ENCODE measurements at places on chromosomes 1 and 21.
A peak's percentile ranks its signal among the peaks of the same experiment; 100 is the strongest.

DNA sequence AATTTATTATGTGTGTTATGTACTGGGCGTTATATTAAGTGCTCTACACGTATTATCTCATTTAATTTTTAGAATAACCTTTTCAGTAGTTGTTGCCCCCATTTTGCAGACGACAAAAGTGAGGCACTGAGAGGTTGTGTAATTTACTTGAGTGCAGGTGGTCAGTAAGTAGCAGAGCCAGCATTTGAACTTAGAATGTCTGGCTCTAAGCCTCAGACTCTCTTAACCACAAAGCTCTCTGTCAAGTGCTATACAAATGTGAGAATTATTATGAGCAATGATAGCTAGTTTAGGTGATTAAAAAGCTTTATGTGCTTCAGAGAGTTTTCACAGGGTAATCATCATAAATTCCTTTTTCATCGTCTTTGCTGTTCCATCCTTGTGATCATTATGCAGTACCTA, 96.3 kb upstream of the UBE2U start:
- no peak for DNase-seq

DNA sequence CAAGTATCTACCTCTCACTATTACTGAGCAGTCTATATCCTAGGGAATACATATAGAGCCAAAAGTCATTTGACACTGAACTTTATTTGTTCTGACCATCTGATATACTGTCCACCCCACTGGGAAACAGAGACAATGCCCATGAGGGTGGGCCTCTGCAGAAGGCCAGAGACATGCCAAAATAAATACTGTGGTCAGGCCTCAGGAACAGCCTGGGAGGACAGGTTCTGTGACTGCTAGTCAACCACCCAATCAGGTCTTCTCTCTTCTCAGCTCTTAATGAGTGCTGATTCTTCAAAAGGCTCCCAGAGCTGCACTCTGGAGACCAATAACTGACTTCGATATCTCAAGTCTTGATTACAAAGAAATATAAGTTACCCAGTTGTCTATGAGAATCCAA, 5.5 kb upstream of the ANKRD35 start:
- DNase-seq, result no peak

DNA sequence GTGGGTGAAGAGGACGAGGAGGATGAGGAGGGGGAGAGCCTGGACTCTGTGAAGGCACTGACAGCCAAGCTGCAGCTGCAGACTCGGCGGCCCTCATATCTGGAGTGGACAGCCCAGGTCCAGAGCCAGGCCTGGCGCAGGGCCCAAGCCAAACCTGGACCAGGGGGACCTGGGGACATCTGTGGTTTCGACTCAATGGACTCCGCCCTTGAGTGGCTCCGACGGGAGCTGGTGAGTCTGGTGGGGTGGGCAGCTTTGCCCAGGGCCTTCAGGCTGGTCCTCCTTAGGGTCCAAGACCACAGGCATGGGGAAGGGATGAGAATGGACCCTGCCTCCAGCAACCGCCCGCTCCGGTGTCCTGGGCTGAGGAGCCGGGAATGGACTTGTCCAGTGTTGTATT, 430 bp downstream of the FAM167B start:
- DNase-seq, result no peak

GRCh38 chr1:36920801-36921405, 113.4 kb downstream of the GRIK3 start:
- no peak for DNase-seq

GRCh38 chr1:116983112-116983511, 18.4 kb upstream of the CD101 start:
- DNase-seq, result no peak

DNA sequence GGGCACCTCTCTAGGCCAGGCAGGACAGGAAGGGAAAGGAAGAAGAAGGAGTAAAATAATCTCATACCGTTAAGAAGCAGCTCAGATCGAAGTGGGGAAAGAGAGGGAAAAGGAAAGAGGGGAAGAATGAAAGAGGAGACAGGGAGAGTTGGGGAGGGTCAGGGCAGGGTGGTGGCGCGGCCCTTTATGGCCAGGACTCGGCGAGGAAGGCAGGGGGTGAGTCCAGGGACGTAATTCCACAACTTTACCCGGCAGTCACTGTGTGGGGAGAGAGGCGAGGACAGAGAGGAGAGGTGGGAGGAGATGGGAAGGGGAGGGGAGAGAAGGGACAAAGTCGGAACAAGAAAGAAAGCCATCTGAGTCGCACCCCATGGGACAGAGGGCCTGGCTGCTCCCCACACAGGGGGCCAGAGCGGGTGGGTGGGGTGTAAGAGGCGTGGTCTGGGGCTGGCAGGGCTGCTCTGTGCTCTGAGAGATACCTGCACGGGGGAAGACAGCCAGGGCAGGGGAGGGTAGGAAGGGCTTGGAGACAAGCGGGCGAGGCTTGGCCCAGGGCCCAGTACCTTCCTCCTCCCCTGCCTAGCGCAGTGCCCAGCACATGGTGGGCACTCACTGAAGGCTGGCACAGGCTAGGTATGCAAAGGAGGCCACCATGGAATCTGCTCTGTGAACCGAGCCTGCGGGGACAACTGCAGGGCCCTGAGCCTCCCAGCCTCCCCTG, 49.4 kb downstream of the KIF21B start:
- DNase-seq, result no peak

DNA sequence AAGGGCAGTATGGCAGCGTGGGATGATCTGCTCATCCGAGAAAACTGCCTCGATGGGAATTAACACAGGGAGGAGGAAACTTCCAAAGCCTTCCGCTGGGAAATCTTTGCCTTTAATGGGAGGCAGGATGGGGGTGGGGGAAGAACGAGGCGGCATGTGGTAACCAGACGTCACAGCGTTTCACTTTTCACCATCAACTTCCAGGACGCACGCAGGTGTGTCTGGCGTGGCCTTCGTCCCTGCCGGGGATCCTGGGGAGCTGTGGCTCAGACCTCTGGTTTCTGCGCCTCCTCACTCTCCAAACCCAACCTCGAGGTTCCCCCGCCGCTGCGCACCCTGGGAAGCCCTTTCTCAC, 282 bp downstream of the RSPH1 start:
- DNase-seq, result no peak

DNA sequence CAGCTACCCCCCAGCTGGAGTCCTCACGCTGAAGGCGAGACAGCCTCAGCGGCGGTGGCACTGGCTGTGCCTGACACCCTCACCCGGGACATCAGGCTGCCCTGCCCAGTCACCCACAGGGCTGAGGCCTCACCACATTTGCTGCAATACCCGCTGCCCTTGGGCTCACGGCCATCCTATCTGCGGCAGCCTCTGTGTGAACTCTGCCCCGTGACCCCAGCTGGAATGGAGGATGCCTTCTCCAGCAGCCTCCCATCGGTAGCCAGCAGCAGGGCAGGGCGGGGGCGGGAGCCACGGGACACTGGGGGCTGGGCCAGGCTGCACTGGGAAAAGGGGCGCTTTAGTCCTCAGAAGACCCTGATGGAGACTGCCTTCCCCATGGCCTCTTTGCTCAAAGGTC, 112.4 kb upstream of the ZBTB40 start:
- no peak for DNase-seq

GRCh38 chr1:28258628-28259251, 578 bp upstream of the SESN2 start:
- no peak for DNase-seq

DNA sequence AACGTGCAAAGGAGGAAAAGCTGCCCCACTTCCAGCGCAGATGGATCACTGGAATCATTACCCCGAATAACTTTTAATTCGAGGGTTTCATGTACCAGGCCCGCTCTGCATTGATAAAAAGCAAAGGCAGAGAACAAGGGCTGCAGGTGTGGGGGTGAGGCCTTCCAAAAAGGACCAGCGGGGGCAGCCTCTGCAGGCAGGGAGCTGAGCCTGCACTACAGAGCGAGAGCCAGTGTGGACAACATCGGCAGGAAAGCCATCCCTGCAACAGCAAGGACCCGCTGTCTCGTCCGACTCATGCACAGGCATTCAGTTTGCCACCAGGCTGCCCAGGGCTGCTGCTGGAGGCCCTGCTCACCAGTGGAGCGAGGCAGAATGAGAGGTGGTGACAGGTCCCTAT, 27.1 kb upstream of the AJAP1 start:
- no peak for DNase-seq

DNA sequence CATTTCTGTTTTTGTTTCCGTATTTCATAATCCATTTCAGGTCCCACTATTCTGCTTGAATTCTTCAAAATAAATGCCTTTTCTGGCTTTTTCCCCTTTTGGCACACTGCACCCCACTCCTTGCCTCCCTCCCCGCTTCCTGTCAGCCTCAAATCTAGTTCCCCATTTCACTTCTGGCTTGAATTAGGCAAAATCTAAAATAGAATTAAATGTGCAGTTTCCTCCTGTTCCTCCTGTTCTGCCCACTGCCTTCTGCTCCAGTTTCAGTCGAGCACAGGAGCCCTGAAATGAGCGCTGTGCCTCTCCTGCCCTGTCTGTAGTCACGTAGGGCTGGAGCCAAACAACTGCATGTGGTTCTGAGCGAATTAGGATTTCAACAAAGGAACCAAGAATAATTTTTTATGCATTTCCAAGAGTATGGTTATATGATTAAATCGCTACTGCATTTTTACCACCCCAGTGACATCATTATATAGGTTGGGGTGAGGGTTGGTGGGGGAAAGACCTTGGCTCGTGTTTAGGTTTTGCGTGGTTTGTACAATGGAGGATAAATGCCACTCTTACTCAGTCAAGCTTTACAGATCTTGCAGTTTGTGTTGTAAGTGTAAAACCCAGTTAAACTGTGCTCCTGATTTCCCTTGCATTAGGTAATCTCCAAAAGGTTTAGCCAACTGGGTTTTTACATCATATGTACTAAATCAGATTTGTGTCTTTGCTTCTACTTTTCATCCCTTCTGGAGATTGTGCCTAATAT, 114.9 kb downstream of the VPS13D start:
- DNase-seq, result peak; percentile 22

DNA sequence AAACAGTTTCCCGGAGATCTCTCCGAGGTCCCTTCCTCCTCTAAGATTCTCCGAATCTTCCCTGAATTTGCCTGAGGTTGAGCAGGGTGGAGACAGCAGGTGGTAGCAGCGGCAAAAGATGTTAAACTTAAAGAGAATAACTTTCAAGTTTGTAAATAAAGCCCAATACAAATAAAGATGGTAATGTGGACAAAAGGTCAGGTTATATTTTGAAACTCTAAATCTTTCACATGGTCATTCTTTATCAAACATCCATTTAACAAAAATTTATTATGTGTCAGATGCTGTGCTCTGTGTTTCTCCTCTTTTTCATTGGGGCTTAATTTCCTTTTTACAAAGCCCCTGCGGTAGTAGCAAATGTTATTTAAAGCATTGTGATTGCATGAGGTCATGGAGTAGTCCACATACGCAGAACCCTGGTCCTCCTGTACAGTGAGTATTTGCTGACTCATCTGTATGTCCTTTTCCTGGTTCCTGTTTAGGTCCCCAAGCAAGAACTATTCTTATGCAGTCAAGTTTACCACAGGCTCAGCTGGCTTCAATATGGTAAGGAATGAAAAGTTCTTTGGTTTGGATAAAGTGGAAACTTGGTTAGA, 119.2 kb downstream of the ITSN1 start:
- no peak for DNase-seq

- DNase-seq, result no peak
These were observed 55.4 kb upstream of the CAMK1G start for GRCh38 chr1:209527993-209528717.

DNA sequence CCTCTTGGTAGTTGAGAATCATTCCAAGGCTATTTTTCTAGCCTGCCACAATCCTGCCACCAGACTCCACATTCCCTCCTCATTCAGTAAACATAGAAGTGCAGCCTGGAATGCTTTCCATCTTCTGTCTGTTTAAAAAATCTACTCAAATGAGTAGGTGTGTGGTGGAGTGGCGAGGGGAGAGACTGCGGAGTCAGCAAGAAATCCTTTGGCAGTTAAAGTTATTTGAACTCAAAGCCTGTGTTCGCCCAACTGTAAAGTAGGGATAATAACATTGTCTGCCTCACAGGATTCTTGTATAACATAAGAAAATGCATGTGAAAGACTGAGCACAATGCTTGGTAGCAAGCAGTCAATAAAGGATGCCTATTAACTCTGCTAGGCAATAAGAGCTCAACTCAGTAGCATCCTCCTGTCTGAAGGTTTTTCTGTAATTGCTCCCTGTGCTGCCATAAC, 22.2 kb upstream of the DPT start:
- DNase-seq, result no peak

GRCh38 chr1:212288615-212289014, 3.4 kb downstream of the PPP2R5A start:
- DNase-seq, result no peak

GRCh38 chr21:45430521-45431501, 25.8 kb downstream of the COL18A1 start:
- no peak for DNase-seq

GRCh38 chr1:113812661-113813135, 422 bp upstream of the RSBN1 start:
- DNase-seq, result no peak

DNA sequence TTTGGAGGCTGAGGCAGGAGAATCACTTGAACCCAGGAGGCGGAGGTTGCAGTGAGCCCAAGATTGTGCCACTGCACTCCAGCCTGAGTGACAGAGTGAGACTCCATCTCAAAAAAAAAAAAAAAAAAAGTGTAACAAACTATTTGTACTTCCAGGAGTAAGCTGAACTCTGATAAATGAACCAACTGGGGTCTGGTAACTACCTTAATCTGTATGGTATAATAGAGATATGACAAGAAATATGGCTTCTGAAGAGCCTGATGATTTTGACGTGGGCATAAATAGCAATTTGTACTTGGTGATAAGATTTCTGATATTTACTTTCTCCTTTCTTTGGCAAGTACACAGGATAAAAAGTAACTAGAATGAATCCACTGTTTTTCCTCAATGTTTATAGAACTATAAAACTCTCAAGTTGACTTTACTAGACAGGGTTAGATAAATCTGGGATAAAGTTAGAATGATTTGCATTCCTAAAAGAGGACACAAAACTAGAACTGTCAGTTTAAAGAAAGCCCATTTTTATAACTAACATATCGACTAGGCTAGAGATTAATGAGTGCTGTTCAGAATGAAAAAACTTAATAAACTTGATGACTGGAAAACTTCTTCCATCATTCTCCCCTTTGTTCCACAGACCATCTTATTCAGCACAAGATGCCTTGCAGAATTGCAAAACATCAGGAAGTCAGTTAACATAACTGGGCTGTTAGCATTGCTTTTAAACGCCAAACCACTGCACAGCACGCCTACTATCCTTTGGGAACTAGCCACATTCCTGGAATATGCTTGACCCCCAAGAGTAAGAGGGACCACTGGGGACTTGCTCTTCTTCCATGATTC, 51.5 kb upstream of the EDARADD start:
- DNase-seq, result no peak

DNA sequence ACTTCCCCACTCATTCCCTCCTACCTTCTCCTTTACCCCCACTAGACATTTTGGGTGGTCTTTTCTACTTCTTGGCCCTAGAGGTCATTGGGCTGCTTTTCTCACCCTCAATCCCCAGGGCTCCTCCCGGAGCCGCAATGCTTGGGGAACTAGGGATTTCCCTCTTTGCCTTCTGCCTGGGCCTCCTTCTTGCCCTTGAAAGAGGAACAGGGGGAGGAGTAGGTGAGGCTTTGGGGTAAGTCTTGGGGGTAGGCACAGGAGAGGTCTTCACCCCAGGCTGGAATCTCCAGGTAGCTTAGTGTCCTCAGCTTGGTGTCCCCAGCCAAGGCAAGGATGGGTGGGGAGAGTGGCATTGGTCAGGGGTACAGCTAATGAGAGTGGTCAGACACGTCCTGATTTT, 56.2 kb upstream of the EPS8L3 start:
- no peak for DNase-seq

Data from T-helper 2 cell treated with Interferon-gamma antibody and Interleukin-4, amounts not matched to agents 5 μg/mL and 100 μg/mL, for 36 hours (primary cell).